ENCODE measurements at places on chromosomes 4 and X.

DNA sequence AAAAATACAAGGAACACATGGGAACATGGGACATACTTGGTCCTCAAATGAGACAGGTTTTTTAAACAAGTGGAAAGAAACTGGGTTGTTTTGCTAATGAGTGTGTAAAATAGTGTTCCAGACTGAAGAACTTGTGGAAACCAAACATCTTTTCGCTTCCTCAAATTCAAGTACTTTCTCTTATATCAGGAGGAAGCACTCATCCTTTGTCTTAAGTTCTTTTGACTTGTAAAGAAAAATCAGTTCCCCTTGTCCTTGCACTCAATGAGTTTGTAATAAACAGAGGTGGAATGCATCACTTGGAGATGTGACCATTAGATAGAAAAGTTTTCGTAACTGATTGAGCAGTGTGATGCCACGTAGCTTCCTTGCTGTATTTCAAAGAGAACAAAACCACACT, 101.1 kb downstream of the PHOX2B start:
- DNase-seq = no peak

- no peak for DNase-seq
Observed at GRCh38 chr4:53558065-53558801, 33.1 kb downstream of the LNX1 start.

- DNase-seq = no peak
Observed at GRCh38 chrX:68935362-68935761, 106.5 kb downstream of the EFNB1 start.

- no peak for DNase-seq
Observed at GRCh38 chrX:139332441-139332840, 198.1 kb upstream of the F9 start.

GRCh38 chr4:78660559-78660958, 109.0 kb downstream of the ANXA3 start:
- no peak for DNase-seq

GRCh38 chr4:25096251-25096980, 63.8 kb downstream of the SEPSECS start:
- no peak for DNase-seq

GRCh38 chrX:48468247-48468671, 1.8 kb downstream of the SLC38A5 start:
- DNase-seq = no peak

- DNase-seq = no peak
Observed at GRCh38 chr4:118833192-118833820, 2.6 kb downstream of the SEC24D start.

DNA sequence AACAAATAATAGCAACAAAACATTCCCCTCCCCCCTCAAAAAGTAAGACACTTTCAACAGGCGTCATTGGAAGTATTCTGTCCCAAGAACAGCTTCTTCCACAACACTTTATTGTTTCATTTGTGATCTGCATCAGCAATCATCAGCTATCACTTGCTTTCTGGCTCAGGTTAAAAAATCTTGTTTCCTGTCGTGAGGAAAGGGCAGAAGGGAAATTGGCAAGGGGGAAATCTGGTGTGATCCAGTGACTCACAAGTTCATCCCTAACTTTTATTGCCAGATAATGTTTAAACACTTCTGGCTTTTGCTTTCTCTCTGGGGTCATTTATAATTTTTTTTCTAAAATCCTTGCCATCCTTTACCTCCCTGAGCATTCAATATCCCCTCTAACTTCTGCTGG, 247.4 kb upstream of the GIMD1 start:
- DNase-seq = no peak

GRCh38 chr4:84563002-84563401, 19.9 kb upstream of the CDS1 start:
- DNase-seq = no peak

- DNase-seq = no peak
Observed at GRCh38 chrX:68945081-68945602, 116.3 kb downstream of the EFNB1 start.

DNA sequence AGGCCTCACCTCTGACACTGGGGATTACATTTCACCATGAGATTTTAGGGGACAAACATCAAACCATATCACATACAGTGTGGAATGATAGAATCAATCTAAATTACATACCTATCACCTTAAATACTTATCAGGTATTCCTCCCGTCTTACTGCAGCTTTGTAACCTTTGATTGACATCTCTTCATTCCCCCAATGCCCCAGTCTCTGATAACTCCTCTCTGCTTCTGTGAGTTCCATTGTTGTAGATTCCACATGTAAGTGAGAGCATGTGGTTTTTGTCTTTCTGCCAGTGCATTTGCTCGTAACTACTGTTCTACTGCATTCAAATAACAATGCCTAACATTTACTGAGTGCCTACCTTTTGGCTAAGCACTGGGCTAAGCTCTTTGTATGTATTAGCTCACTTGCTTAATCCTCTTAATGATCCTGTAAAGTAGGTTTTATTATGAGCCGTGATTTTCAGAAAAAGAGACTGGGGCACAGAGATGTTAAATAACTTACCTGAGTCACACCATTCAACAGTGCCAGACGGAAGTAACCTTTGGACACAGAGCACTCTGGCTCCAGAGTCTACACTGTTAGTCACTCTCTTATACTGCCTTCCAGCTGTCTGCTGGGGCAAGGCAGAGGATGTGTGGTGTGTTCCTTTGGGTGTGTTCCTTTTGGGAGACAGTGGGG, 63.7 kb upstream of the ESX1 start:
- DNase-seq = no peak

GRCh38 chr4:74549936-74550335, 105.0 kb downstream of the AREG start:
- no peak for DNase-seq

DNA sequence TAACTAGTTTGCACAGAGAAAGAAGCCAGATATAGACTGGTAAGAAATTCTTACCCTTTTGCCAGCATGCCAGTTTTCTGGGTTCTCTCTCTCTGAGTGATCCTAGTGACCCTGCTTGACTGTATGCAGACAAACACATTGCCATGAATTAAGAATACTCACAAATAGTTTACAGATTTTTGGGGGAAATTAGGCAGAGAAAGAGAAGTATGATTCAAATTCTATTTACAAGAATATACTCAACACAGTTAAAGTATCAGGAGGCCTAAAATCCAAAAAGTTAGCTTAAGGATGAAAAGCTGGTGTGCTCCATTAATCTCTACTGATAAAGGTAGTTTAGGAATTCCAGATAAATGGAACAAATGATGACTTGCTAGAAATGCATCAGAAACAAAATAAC, 18.4 kb downstream of the MOB1B start:
- no peak for DNase-seq

GRCh38 chr4:141022111-141022695, 111.1 kb downstream of the RNF150 start:
- no peak for DNase-seq

GRCh38 chrX:23819385-23820234, 36.6 kb downstream of the SAT1 start:
- DNase-seq = no peak

DNA sequence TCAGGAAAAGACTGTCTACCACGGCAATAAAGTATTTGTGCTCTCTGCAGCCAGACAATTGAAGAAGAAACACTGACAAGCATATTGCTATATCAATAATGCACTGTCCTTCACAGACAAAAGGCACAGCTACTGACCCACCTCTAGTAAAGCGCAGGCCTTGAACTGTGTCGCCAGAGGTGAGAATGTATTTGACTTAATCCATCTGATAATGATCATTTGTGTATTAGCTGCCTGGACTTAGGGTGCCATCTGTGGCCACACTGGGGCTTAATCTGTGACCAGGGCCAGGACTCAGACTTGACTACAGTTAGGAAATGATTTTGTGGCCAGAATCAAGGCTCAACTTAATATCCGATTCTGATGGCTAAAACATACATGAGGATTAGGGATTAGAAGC, 260.4 kb downstream of the SMARCA1 start:
- no peak for DNase-seq

DNA sequence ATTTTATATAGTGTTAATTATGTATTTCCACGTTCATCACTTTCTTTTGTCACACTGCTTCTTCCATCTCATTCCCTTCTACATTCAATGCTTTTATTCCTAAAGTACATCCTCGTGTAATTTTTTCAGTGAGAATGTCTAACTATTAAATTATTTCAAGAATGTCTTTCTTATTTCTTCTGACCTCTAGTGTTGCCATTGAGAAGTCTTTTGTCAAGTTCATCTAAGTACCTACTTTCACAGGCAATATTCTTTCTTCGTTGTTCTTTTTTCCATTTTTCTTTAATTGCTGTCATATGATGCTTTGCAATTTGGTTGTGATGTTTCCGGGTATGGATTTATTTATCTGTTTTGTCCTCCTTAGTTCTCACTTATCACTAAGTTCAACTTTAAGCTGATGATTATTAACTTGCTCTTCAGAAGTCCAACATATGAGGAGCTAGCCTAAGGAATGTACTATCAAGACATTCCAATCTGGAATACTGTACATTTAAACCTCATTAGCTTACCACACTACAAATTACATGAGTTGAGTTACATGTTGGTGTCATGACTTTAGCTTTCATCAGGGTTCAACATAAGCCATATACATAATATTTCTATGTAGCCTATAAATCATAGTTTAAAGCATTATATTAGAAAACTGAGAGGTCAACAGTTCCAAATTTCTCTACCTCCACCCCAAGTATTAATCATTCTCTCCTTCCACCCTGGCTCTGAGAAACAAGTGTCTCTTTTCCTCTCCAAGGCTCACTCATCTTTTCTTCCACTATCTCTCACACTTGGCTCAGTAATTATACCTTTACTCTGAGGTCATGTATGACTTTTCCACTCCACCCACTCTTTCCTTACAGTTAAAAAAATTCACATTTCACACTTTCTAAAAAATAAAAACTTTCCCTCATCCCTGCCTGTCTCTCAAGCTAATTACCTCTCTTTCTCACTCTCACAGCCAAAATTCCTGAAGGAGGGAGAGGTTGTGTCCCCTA, 81.5 kb downstream of the COX18 start:
- DNase-seq = no peak

DNA sequence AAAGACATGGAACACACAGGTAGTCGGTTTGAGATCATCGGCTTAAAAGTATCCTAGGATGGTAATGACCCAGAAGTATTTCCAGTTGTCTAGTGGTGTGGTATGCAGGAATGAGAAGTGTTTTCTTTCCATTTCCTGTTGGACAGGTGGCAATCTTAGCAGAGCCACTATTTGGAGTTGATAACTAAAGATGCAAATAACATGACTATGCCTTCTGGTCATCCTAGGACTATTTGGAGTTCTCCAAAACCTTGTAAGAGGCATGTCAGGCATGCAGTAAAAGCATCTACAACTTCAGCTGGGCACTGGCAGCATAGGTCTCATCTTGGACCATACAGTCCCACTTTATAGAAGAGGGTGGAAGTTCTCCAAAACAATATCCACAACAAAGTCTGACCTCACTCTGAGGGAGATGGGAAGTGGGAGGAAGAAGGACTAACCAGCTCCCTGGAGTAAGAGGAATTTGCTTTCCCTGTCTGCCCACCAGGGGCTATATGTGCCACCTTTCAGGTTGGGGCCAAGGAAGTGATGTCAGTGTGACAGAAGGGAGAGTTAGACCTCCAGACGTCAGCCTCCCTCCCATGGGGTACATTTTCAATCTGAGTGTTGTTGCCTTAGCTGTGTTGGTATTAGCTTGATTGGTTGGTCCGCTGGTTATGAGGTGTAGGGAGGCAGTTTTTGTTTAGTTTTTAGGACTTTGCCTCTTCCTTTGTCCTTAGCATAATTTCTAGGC, 101.2 kb upstream of the MYOZ2 start:
- DNase-seq = no peak

DNA sequence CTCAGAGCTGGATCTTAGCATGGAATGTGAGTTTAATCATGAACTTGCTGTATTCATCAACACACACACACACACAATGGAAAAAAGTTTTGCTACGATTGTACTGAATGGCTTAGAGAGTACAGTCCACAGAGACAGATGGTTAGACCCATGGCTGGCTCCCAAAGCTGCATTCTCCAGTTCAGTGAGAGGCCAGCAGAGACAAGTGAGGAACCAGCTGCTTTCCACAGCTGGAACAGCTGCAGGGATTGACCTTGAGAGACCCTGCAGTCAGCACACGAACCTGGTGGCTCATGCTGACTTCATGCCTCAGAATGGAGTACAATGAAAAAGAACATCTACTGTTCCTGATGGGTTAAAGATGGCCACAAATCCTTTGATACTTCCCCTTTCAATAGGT, 94.5 kb downstream of the DHX15 start:
- DNase-seq = no peak

DNA sequence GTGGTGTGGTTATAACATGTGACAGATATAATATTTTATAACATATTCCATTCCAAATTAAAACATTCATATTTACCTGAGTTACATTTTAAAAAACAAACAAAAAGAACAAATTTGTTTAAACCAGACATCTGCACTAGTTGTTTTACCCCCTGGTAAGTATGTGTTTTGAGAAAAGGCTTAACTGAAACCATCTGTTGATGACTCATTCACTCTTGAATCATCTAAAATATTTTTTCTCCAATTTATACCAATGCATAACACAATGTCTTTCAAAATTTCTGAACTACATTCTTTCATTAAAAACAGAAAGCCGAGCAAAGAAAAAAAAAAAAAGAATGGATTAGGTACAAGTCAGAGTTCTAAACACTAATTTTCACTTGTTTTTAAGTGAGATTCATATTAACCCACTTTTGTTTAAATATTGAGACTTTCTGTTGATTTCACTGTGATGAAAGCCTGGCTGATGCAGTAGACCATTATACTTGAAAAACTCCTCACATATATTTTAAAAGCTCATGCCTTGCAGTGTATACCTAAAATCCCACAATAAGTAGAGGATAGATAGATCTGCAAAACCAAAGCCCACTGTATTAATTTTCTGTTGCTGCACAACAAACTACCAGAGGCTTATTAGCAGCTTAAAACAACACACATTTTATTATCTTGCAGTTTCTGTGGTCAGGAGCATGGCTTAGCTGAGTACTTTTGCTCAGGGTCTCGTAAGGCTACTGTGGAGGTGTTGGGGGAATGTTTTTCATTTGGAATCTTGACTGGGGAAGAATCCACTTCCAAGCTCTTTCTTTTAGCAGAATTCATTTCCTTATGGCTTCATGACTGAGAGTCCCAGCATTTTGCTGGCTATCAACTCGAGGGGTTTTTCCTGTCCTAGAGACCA, 221.5 kb downstream of the PCDH18 start:
- DNase-seq = no peak

DNA sequence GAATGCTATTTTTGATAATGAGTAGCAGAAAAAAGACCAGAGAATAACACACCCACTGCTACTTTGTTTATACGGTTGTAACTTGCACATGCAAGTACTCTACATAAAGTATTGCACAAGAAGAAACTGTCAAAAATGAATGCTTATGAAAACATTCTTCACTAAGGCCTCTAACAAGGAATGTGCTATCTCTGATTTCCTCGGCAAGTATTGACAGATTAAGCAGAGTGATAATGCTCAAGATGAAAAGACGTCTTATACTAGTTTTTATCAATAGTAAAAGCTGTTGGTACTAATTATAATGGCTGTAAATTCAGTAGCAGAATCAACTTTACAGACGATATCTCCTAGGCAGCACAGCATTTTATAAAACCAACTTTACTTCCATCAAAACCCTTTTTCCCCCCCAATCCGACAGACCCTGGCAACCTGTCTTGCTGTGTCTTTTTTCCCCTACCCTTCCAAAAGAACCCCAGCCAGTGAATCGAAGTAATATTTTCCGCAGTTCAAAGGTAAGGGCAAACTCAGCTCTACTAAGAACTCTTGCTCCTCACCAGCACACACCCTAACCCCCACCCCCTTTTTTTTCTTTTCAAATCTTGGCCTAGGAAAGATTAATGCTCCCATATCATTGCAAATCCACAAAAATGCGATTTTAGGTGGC, 1.5 kb downstream of the FRYL start:
- DNase-seq = no peak

- no peak for DNase-seq
Observed at GRCh38 chr4:26520728-26521450, 30.6 kb upstream of the CCKAR start.

All from stimulated activated CD8-positive, alpha-beta memory T cell treated with anti-CD3 and anti-CD28 coated beads, Interleukin-15, amount 100 ng/mL, for 1 hour (primary cell).